Fibroblast of the aortic adventitia (primary cell): ENCODE measurements at places on chromosomes 1 and 21.

- DNase-seq, result peak; percentile 74
These were observed 126.2 kb upstream of the ETS2 start for GRCh38 chr21:38679534-38679933.

GRCh38 chr1:212668477-212668876 lies 31.2 kb downstream of the BATF3 start:
- no peak for DNase-seq

- DNase-seq, result no peak
These were observed 99.1 kb upstream of the ERG start for GRCh38 chr21:38597421-38597820.

DNA sequence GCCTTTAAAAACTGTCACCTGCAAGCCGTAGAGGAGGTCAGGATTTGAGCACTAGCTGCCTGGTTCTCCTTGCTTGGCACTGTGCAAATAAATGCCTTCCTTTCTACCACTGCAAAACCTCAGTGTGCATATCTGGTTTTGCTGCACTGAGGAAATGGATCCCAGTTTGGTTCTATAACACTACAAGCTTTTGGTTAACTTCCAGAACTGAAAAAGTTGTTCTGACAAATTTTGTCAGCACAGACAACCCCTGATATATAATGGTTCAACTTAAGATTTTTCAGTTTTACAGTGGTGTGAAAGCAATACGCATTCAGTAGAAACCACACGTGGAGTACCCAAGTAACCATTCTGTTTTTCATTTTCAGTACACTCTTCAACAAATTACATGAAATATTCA lies 29.8 kb upstream of the GALNT2 start:
- no peak for DNase-seq

- no peak for DNase-seq
These were observed 106.1 kb downstream of the LBR start for GRCh38 chr1:225321784-225322183.

DNA sequence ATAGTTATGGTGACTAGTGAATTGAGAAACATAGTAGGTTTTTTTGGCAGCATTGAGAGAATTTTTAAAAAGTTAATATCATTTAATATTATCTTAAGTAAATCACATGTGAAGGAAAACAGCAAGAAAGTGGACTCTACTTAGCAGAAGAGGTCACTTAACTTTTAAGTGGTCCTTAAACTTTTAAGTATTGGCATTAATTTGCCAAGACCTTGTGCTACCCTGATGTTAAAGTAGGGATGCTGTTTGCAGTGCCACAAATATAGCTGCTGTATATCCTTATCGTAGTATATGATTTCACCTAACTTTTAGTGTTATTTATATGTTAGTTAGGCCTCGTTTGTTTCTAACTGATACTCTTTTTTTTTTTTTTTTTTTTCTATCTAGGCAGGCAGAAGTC lies 40.2 kb downstream of the SMG7 start:
- DNase-seq, result no peak

DNA sequence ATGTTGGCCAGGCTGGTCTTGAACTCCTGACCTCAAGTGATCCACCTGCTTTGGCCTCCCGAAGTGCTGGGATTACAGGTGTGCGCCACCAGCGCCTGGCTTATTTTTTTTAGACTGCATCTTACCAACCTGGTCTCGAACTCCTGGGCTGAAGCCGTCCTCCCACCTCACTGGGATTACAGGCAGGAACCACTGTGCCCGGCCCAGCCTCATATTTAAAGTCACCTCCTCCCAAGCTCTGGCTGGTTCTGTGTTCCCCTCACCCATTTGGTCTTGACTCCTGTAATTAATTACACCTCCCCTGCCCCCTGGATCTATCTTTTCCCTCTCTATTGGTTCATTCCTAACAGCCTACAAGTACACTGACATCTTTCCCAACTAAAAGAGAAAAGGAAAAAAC lies 1.7 kb upstream of the EXOSC10 start:
- no peak for DNase-seq

DNA sequence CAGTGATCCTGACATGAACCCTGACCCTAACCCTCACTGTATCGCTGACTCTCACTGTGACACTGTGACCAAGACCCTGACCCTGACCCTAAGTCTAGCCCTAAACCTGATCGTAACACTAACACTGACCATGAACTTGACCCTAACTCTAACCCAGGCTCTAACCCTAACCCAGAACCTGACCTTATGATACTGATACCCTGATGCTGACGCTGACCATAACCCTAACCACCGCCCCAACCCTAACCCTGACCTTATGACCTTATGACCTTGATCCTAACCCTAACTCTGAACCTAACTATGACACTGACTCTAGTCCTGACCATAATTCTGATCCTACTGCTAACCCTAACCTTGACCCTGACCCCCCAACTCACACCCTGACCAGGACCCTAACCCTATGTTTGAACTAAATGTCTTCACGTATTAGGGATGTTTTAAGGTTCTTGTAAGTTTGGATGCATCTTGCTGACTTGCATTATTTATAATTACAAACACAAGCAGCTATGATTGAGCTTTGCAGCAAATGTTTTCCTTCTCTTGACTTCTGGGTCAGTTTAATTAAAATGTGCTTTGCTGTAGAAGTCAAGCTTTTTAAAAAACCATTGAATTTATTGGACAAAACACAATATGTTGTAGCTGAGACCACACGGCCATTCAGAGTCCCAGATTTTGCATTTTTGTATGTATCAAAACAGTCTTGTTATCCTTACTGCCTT lies 23.9 kb upstream of the PRSS38 start:
- no peak for DNase-seq

GRCh38 chr21:29250636-29251035 lies 48.1 kb upstream of the BACH1 start:
- no peak for DNase-seq
